ENCODE measurements at places on chromosomes 3 and 15.
A peak's percentile ranks its signal among the peaks of the same experiment; 100 is the strongest.

GRCh38 chr3:62600033-62600432, 226.7 kb upstream of the FEZF2 start:
- no peak for DNase-seq

DNA sequence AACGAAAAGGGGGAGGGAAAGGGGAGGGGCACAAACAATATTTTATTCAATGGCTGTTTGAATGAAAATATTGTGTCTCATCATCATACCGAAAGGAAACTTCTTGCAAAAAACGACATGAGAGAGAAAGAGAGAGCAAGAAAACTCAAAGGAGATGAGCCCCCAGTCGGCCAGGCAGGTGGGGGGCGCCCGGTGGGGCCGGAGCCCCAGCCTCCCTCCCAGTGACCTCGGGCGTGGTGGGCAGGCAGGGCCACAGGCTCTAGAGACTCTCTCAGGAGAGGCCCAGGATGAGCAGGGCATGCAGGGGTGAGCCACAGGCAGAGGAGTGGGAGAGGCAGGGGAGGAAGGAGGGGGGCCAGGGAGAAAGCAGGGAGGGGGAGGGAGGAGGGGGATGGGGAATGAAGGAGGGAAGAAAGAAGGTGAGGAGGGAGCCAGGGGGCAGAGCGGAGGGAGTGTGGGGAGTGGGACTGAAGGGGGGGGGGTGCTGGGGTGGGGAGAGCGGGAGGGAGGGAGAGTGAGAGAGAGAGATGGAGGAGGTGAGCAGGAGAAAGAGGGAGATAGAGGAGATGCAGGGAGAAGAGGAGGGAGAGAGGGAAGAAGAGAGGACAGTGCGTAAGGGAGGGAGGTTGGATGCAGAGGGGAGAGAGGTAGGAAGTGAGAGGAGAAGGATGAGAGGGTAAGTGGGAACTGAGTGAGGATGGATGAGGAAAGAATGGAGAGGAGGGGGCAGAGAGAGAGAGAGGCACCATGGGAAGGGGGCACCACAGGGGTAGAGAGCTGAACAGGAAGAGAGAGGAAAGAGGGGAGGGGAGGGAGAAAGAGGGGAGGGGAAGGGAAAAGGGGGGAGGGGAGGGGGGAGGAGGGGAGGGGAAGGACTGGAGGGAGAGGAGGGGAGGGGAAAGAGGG, 14.1 kb upstream of the TMEM115 start:
- no peak for DNase-seq

- no peak for DNase-seq
These were observed 45.5 kb downstream of the TMEM39A start for GRCh38 chr3:119417771-119418512.

DNA sequence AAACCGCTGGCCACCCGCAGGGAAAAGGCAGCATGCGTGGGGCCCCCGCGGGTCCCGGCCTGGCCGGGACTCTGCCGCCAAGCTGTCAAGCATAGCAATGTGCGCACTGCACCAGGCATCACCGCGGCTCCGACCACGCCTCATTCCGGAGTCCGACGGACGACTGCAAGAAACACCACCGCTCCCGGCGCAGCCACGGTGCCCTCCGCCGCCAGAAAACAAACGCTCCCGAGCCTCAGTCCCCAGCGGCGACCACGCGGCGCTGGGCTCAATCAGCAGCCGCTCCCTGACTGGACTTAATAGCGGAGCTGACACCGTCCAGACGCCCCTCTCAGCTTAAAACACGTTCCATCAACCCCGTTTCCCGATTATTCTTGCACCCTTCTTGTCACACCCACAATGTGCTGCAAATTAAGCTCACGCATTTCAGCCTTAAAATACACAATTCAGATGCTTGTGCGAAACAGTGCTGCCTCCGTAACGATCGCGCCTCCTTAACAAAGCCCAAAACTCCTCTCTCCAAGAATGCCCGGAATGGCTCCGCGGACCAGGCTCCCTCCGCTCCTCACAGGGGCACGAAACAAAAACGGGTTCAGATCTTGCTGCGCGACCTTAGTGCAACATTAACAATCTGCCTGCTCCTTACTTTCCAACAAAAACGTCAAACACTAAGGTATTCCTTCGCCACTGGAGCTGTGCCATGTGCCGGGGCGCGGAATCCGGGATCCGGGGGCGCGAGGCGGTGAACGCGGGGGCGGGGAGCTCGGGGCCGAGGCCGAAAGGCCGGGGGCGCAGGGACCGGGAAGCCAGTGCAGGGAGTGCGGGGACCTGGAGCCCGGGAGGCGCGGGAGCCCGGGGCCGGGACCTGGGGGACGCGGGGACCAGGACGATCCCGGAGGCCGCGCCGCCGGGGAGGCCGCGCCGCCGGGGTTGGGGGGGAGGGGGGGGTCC, 655 bp downstream of the CYFIP1 start:
- DNase-seq: peak; percentile 9

DNA sequence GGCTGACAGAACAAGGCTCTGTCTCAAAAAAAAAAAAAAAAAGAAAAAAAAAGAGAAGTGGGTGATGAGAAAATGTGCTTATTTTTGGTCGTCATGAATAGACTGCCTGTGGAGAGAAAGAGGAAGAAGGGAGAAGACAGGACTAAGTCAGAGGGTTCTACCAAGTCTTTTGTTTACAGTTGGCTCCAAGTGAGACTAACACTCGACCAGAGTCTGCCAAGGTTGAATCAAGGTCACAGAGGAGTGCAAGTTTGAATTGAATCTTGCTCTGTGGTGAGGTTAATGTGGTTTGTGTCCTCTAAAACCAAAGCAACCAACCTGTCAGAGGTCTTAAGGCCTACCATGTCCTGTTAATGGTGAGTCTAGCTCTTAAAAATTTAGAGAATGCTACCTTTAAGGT, 334.1 kb upstream of the GRM7 start:
- DNase-seq: no peak

DNA sequence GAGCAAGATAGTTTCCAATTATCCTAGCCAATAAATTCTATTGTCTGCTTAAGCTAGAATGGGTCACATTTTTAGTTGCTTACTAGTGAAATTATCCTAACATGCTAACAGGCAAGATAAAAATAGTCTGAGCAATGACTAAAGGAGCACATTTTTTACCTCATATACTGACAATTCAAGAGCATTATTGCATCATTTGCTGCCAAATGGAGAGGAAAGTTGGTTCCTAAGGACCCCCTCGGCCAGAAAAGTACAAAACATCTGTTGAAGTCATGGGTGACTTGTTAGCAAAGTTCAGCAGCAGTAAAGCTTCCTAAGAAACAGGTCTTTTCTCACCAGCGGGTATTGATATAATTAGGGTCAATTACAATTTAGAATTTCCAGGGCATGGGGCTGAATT, 1001.0 kb downstream of the FHIT start:
- no peak for DNase-seq

DNA sequence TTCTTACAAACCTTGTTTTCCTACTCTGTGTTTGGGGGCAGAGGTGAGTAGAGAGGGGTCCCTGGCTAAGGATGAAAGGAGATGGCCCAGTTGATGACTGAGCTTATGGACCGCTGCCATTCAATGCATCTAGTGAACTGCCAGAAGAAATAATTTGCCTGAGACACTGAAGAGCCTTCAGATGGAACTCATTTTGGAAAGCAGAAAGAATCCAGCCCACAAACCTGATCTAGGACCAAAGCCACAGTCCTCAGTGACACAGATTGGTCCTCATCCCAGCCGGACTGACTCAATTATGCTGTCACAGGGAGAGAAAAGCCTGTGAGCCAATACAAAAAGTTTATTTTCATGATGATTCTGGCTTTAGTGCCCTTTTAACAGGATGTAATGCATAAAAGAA, 82.7 kb downstream of the CD47 start:
- no peak for DNase-seq

DNA sequence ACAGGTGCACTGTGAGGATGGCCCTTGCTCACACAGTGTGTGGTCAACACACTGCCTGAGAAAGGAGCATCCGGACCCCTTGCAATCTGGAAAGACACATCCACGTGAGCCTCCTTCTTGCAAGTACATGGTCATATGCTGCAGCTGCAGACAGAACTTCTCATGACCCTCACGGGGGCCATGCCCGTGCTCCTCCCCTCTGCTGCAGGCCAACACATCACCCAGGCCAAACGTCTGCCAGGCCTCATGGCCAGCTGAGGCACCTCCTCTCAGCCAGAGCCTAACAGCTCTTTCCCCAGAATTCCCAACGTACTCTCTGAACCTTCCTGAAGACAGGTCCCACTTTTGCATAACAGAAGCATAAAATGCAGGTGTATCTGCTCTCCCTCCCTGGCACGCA, 25.3 kb downstream of the SLC41A3 start:
- DNase-seq: no peak

DNA sequence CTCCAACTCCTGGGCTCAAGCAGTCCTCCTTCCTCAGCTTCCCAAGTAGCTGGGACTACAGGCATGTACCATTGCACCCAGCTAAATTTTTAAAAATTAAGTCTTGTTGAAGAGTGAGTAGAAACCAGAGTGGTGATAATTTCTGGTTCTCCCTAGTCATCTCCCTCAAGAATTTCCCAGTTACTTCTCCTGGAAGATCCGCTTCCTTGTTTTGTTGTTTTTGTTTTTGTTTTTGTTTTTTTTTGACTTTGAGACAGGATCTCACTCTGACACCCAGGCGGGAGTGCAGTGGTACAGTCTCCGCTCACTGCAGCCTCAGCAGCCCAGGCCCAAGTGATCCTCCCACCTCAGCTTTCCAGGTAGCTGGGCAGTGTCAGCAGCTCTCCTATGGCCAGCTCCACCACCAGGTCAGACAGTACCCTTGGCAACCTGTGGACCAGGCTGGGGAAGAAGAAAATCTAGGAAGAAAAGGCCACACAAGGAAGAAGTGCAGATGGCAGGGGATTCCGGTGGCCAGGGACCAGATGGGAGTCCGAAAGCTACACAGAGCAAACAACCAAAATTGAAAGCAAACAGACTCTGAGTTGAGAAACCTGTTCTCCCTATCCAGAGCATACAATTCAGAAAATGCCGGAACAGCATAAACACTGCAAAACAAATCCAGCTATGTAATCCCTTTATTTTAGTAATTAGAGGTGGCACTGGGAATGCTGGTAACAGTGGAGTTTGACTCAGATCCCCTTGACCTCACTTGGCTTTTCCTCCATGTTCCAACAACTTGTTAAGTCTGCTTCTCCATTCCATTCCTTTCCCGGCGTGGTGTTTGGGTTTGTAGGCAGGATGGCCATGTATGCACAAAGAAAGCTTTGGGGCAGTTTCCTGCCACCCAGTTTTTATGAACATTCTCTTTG, 266.6 kb upstream of the CTDSPL start:
- no peak for DNase-seq

DNA sequence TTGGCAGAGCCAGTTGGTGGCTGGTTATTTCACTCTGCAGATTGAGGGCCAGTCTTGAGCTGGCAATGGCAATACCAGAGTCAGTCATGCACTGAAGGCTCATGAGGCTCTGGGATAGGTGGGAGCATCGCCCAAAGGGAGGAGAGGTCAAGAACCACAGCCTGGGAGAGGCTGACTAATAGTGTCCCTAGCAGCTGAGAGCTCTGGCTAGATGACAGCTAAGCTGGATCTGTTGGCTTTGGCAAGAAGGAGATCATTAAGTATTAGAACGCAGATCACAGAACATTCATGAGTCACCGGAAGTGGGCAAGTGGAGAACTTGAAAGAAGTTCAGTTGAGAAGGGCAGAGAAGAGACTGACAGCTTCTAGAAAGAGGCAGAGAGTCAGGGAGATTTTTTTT, 521.1 kb downstream of the NR2F2 start:
- DNase-seq: no peak

DNA sequence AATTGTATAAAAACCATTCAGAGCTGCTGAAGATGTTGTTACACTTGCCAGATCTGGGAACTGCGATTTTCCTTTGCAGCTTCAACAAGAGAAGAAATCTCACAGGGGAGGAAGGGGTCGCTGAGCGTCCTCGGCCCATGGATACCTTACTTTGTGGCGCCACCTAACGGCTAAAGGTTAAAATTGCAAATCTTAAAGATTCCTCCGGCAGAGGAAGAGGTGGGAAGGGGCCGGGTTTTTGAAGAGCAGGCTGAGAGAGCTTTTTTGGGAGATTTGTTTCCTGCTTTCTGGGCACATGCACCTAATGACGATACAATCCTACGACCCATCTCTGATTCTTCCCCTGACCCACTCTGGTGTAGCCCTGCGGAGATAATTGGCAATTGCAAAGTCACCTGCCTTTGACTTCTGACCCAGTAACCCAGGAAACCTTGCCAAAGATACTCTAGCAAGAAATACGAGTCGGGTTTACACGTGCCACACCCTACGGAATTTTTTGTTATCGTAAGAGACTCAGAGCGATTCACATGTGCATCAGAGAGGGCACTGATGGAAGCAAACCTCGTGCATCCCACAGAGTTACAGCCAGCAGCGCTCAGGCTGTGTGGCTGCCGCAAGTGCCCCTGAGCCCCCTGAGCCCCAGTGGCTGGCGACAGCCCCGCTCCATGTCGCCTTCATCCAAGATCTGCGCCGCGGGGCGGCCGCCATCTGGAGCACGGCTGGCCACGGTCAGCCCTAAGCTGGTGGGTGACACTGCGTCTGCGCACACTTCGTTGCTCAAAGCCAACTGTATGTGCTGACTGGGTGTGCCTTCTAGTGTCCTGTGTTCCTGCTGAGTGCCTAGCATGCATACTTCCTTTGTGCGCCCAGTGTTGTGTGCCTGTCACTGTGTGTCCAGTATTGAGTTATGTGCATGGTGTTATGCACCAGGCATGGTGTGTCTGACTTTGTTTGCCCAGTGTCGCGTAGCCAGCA, 55.2 kb upstream of the CHRNA7 start:
- DNase-seq: peak; percentile 7

DNA sequence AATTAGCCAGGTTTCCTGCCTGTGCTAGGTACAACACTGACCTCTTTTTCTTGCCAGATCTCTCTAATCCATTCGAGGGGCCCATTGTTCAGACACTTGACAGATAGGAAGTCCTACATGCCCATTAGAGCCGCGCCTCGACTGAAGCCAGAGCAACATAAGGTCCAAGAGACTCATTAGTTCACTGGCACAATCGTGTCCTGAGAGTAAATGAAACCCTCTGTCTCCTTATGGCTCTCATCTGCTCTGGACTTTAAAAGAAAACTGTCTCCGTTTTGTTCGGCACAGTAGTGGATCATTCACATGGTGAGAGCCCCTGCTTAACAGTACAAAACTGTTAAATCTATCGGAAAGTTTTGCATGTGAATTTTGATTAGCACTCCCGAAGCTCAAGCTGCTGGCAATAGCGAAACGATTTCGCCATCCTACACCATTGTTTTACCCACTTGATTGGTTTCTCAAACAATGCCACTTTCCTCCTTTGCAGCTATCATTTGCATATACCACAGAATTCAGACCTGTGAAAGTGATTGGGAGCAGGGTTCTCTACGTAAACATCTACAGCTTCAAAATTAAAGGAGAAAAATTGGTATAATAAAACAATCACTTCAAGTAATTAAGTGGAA, 19.0 kb upstream of the C15orf61 start:
- DNase-seq: no peak

- peak; percentile 26 for DNase-seq
These were observed 124.6 kb downstream of the AKAP13 start for GRCh38 chr15:85504749-85505676.

DNA sequence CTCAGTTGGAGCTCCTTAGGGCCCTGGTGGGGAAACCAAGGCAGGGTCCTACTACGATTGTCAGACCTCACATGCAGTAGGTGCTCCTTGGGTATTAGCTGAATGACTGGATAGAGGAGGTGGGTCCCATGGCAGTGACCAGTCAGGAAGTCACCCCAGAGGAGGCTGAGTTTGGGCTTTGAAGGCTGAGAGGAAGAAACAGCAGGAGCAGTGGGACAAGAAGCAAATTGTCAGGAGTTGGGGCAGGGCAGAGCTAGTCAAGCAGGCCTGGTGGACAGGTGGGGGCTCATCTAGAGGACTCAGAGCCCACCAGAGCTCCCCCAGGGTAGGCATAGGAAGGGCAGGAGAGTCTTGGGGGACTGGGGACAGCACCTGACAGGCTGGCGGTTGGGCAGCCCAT, 3.1 kb downstream of the NBEAL2 start:
- no peak for DNase-seq

Data from bone marrow (tissue), 2 donors.